CD8-positive, alpha-beta memory T cell (primary cell): ENCODE measurements at places on chromosomes 3 and 15.

DNA sequence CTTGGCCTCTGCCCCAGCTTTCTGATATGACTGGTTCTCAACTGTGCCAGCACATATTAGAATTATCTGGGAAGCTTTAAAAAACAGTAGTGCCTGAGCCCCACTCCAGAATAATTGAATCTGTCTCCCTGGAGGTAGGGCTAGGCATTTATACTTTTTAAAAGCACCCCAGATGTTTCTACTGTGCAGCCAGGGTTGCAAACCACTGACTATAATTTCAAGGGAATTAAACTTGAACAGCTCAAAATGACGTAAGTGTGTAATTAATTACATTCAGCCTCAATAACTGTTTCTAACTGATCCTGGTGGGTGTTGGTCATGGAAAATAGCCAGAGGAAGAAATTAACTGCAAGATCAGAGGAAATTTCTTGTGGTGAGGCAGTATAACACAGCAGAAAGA is 4.4 kb upstream of the IRAK2 start:
- no peak for DNase-seq

DNA sequence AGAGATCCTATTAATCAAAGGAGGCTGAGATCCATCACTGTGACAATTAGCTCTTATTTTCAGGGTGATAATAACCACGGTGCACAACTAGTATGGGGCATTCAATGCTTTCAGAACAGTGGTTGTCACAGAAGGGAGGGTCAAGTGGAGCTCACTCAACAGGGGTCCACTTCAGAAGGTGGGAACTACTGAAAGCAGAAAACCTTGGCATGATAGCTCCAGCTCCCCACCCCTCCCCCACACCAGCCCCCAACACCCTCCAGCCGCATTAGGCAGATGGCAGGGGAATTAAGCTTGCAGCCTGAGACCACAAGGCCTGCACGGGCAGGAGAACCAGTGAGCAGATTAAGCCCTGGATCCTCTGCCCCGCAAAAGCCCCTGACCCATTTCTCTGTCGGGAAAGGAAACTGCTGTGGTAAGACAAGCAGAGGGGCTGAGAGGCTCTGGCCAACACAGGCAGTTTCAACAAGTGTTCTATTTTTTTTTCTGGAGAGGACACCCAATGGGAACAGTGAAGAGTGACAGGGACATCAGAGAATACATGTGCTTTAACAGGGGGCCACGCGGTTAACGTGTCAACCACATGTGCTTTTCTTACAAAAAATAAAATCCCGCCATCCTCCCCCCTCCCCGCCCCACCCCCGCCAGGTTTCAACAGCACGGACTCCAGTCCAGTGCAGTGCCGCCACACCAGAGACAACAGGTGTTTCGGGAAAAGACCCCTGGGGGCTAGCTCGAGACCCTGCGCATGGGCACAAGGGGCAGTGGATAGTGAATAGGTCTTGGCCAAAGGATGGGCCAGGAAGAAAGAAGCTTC is 997 bp downstream of the FYCO1 start:
- peak; percentile 64 for DNase-seq

- DNase-seq, result no peak
Observed at GRCh38 chr15:67389975-67390374, 131.0 kb upstream of the C15orf61 start.

GRCh38 chr3:175150812-175151401 is 291.8 kb downstream of the NAALADL2 start:
- DNase-seq, result no peak

DNA sequence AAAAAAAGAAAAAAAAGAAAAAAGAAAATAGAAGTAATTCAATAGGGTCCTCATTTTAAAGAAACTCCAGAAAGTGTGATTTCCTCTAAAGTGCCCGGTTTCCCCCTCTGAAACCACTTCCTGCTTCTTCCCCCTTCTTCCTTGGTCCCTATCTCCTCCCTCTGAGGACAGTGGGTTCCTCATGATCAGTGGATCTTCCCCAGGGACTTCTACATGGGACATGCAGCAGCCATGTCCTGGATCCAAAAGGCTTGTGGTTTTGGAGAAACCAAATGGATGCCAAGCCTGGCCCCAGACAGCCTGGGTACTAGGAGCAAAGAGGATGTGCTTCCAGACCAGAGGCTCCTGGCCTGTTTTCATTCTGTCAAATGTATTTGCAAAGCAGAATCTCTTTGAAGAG is 26.6 kb upstream of the SMAD6 start:
- DNase-seq, result no peak
